ENCODE measurements at places on chromosomes 2 and 18.

DNA sequence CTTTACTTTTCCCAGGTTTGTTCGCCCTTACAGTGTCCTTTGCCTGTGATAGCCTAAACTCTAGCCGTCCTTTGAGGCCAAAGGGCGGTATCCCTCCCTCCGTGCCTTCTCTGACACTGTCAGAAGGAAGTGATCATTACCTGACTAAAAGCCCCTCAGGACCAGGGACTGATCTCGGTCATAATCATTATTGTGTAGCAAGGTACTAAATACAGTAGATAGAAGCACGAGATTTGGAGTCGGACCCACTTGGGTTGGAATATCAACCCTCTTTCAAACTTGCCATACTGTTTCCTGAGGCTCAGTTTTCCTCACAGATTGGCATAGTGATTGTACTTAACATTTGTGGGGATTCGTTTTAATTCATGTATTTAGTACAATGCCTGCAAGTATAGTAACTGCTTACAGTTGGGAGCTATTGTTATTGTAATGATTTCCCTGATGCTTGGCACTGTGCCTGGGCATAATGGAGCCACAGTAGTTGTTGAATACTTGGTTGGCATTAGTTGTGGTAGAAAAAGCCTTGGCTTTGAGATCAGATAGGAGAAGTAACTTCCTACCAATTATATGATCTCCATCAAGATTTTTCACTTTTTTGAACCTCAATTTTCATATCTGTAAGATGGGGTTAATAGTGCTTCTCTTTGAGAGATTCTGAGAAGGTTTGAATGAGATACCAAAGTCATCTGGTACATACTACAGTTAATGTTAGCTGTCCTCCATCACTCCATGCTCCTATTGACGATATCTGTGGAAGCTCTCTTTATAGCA lies 836 bp downstream of the STK11IP start:
- no peak for DNase-seq

DNA sequence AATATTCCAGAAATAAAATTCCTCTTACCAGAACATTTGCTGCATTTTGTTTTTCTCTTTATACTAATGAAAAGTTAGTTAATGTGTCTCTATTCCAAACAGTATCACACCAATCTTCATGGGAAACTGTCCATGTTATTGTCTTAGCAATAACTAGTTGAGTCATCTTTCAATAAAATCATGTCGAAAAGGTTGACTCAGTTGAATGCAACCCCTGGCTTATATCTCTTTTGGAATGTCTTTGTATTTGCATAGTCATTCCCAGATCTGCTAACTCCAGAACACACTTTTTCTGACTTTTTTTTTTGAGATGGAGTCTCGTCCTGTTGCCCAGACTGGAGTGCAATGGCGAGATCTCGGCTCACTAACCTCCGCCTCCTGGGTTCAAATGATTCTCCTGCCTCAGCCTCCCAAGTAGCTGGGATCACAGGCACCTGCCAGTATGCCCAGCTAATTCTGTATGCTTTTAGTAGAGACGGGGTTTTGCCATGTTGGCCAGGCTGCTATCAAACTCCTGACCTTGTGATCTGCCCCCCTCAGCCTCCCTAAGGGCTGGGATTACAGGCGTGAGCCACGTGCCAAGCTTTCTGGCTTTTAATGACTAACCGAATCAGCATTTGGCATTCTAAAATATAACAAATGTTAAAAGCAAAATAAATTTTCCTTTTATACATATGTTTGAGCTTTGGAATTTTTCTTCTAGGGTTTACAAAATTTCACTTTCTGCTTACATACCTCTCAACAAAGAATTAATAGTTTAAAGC lies 133.2 kb upstream of the GULP1 start:
- DNase-seq: no peak

DNA sequence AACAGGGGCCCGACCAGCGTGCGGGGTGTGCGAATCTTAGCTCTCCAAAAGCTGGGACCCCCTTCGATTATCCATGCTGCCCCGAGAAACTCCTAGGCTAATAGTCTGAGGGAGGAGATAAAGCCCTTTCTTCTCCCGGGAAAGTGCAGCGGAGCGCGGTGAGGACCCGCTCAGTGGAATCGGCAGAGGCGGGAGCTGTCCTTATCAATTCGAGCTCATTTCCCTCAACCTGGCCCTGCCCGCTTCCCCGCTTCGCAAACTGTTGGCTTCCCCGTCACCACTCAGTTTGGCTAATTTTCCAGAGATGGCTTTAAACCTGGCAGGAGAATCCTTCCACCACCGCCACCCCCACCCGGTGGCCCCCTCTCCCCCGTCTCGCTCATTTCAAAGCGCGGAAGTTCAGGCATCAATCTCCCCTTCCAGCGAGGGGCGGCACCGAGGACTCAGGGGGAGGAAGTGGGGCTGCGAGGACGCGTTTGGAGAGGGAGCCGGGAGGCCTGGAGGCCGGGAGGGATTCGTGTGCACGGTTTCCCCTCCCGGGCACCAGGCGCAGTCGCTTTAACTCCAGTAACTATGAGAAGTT lies 1.6 kb downstream of the KLHL14 start:
- peak; percentile 38 for DNase-seq

DNA sequence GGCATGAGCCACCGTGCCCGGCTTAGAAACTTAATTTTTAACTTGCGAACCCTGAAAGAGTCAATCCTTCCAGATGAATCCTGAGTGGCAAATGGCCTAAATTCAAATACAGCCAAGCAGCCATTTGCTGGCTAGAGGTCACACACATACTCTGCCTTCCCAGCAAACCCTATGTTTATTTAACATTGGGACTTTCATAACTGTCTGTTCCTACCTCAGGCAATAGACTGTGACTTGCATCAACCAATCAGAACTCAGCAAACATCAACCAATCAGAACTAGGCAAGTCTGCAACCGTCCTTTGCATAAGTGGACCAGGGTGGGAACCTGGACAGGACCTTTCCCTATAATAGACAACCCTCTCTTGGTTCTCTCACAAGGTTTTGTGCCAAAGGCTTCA lies 127.5 kb downstream of the DTNB start:
- DNase-seq: no peak

DNA sequence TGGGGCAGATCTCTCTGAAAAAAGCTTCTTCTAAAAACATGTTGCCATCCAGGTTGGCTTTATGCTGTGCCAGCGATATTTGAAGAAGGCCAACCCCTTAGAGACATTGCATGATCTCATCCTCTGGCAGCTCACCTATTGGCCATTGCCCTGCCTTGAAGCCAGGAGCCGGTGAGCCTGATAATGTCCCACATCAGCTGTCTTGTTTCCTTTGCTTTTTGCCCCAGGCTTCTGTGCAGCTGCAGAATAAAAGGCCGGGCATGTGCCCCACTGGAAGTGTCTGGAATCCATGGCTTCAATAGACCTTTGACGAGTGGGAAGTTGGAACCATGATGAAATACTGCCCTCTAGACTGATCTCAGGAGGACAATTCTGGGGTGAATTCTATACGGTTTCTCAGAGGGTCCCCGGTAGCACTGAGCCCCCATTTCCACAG lies 523.5 kb upstream of the ZEB2 start:
- no peak for DNase-seq

DNA sequence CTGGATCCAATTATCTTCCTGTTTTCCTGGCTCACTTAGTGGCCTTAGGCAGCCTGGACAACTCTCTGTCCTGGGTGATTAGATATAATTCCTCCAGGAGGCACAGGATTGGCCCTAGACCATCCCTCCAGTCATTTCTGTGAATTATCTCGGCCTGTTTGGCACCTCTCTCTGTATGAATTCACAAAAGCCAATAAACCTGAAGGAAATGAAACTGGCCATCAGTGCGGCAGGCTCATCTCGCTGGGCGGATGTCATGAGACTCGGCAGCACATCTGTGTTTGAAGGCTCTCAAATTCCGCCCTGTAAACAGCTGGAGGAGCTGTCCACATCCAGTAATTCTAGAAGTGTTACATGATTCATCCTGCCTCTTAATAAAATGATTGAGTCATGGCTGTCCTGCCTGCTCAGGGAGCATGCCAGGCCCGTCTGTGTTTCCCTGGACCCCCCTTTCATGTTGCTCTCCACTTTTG lies 38.6 kb downstream of the ACOXL start:
- DNase-seq: no peak

DNA sequence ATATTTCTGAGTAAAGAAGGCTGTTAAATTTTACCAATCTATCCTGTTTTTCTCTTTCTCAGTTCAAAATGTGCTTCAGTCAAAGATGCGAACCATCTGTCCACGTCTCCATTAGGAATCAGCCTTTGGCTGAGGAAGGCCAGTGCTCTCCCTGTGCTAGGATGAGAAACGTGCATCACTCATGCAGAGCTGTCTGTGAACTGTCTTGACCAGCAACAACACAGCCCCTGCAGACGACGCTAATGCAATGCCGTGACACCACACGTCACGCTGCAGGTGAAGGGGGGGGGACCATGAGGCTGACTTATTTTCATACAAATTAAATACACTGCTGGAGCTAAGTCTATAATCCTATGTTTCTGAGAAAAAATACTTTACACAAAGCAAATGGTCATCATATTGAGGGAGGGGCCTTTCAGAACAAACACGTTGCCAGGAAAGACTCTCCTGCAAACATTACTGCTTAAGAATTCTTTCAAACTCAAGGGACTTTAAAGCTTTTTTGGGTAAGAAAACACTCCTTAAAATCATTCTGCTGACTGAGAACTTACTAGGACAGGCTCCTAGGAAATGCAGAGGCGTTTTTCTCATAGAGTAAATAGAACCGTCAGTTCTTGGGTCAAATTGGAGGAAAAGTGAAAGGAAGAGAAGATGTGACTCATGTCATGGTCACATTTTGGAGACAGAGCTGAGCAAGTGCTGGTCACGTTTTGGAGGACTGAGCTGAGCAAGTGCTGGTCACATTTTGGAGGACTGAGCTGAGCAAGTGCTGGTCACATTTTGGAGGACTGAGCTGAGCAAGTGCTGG lies 97.0 kb downstream of the MBP start:
- no peak for DNase-seq

DNA sequence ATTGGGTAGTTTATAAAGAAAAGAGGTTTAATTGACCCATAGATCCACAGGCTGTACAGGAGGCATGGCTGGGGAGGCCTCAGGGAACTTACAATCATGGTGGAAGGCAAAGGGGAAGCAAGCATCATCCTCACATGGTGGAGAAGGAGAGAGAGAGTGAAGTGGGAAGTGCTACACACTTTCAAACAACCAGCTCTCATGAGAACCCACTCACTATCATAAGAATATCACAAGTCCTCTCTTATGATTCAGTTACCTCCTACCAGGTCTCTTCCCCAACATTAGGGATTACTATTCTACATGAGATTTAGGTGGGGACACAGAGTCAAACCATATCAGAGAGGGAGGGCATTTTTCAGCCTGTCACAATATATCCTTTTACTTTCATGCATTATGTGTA lies 22.7 kb upstream of the DOCK10 start:
- no peak for DNase-seq

DNA sequence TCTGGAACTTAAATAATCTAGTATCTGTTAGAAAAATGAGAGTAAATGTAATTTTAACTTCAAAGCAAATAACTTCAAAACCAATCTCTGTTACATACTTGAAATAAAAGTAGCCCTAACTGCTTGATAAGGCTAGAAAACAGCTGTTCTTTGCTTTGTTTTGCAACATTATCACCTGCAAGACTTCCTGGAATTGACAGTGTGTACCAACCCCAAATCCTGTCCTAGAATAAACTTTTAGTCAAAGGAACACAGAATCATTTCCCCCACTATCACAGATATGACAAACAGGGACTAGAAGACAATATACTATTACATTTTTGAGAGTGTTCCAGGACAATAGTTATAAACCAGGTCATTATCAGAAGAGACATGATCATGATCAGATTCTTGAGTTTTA lies 105.3 kb upstream of the PGAP1 start:
- DNase-seq: no peak

DNA sequence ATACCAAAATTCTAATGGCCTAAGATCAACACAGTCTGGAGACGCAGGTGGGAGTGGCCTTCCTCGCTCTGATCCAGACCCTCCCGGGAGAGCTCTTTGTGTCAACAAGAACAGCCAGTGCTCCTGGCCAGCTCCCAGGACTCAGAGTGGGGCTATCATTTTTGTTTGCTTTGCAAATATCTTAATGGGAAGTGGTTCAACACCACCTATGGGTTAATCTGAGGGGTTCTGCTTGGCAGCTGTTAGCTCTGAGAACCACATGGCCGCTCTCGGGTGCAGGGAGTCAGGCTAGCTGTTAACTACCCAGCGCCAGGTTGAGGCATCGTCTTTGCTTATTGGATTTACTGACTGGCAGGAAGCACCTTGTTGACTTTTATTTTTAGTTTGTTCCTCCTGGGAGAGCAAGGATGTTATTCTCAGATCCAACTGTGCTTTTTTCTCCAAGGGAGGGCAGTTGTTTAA lies 184.8 kb upstream of the SP5 start:
- peak; percentile 97 for DNase-seq

GRCh38 chr2:47402555-47402804 lies 476 bp upstream of the MSH2 start:
- no peak for DNase-seq

GRCh38 chr2:15560140-15560987 lies 770 bp downstream of the NBAS start:
- DNase-seq: peak; percentile 0

- DNase-seq: no peak
Observed at GRCh38 chr2:43737097-43737854, 36.6 kb upstream of the DYNC2LI1 start.

- DNase-seq: no peak
Observed at GRCh38 chr2:84732897-84733778, 147.7 kb downstream of the TRABD2A start.

- no peak for DNase-seq
Observed at GRCh38 chr2:76745605-76746004, 776.6 kb downstream of the LRRTM4 start.

- no peak for DNase-seq
Observed at GRCh38 chr2:95034818-95035217, 9.3 kb downstream of the MAL start.

DNA sequence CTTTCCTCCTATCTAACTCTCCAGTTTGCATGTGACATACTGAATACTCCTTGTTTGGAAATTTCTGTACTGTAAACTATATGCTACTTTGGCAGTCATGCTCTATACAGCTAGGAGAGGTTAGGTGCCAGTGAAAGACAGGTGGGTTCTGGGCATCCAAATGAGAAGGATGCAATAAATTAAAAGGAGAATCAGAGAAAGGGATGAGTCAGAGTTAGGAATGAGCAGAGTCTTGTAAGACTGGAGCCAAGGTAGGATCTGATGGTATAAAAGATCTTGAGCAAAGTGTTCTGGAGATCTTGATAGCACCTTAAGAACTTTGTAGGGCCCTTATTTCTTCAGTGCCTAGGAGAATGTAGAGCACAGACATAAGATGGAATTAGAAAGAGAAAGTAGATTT lies 58.7 kb upstream of the STAM2 start:
- no peak for DNase-seq

- no peak for DNase-seq
Observed at GRCh38 chr2:43070030-43070429, 156.4 kb downstream of the ZFP36L2 start.

DNA sequence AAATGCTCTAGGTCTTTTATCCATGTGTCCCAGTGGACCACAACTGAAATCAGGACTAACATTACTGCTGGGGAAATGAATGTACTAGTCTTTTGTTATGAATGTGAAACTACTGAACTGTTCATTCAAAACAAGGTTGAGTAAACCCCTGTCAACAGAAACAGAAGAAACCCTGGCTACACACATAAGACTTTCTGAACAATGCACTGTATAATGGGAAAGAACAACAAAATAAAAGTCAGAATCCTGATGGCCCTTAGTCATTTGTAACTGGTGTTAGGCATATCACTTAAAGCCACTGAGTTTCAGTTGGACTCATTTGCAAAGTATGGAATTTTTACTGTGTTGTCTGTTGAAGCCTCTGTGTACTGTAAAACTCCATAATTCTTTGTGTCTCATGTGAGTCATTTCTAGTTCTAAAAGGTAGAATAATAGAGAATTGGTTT lies 77.0 kb upstream of the UBXN4 start:
- DNase-seq: no peak
